Progenitor cell of endocrine pancreas (in vitro differentiated cells): ENCODE measurements at places on chromosomes 5 and 9. TPM values are rescaled to one million over a fixed set of nuclear protein-coding genes. Genes with fewer than 3 reads are reported as not detected.

- DNase-seq: no peak
- no peak overlapping the region for H3K27ac ChIP-seq
- peaks cover 15% of the 10 kb centered on the region for H3K4me1 ChIP-seq
- no peaks in the 10 kb centered on the region for H3K36me3 ChIP-seq
These were observed 510.5 kb downstream of the LRRC70 start for GRCh38 chr5:63089147-63089546.

GRCh38 chr5:132999246-132999645, 27.1 kb downstream of the ZCCHC10 start:
- H3K4me3 ChIP-seq: no peak overlapping the region
- H3K4me1 ChIP-seq: no peaks in the 10 kb centered on the region
- no peaks in the 10 kb centered on the region for H3K27me3 ChIP-seq

DNA sequence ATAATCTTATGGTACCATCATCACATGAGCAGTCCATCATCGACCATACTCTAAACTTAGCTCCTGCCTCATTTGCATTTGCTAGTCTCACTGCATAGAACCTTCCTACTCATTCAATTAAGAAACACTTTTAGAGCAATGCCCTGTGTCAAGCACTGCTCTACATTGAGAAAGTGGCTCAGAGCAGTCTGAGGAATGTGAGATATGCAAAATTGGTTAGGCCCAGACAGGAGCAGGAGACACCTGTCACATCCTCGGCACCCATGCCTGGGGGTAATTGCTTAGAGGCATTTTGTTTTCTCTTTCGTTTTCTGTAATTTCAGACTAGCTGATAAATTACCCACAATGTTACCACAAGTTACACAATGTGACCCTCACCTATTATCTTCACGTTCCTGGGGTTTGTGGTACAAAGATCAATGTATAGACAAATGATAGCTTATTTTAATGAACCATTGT, 4.9 kb upstream of the RARS1 start:
- no peak overlapping the region for H3K27ac ChIP-seq
- H3K27me3 ChIP-seq: no peaks in the 10 kb centered on the region
- H3K4me1 ChIP-seq: peaks cover 1% of the 10 kb centered on the region
- no peak for DNase-seq
- H3K36me3 ChIP-seq: no peaks in the 10 kb centered on the region

GRCh38 chr9:97293207-97293721, 14.2 kb upstream of the CCDC180 start:
- H3K4me1 ChIP-seq: no peaks in the 10 kb centered on the region
- H3K36me3 ChIP-seq: peaks cover 19% of the 10 kb centered on the region
- no peak for DNase-seq
- H3K27me3 ChIP-seq: no peaks in the 10 kb centered on the region
- no peak overlapping the region for H3K4me3 ChIP-seq

DNA sequence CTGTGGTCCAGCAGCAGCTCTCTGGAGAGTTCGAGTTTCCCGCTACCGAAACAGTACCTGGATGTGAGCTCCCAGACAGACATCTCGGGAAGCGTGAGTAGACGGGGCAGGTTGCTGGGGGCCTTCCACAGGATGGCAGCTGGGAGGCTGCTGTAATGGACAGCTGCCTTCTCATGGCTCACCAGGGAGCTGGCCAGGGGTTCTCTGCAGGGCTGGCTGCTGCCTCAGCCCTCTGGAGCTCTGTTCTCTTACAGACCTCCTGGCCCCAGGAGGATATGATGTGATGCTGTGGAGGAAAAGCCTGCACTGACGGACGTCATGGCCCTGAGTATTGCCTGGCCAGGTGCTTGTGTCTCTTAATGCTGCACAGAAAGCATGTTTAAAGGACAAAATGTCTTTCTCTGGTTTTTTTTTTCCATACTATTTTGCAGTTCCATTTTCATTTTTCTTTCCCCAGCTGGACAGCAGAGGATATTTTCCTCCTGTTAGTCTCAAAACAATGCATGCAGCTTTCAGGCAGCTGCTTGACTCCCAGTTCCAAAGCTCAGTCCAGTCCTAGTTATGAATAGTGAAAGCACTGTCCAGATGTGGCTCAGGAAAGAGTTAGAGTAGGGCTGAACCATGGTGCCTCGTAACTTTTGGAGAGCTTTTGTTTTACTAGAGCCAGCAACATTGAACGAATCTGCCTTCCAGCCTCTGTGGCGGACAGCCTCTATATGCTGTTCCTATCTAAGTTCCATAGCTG, 77.5 kb upstream of the RARS1 start:
- no peaks in the 10 kb centered on the region for H3K27me3 ChIP-seq
- H3K4me3 ChIP-seq: no peak overlapping the region
- no peaks in the 10 kb centered on the region for H3K4me1 ChIP-seq
- no peak for DNase-seq

- no peak overlapping the region for H3K27ac ChIP-seq
- peaks cover 3% of the 10 kb centered on the region for H3K4me1 ChIP-seq
- H3K4me3 ChIP-seq: no peak overlapping the region
- no peaks in the 10 kb centered on the region for H3K27me3 ChIP-seq
- DNase-seq: no peak
- H3K36me3 ChIP-seq: peaks cover 23% of the 10 kb centered on the region
These were observed 45.3 kb downstream of the CERT1 start for GRCh38 chr5:75466006-75466716.

GRCh38 chr5:137997726-137998213, 35.1 kb downstream of the FAM13B start:
- H3K4me3 ChIP-seq: no peak overlapping the region
- H3K4me1 ChIP-seq: peaks cover 10% of the 10 kb centered on the region
- DNase-seq: no peak
- no peak overlapping the region for H3K27ac ChIP-seq

- no peak overlapping the region for H3K27ac ChIP-seq
- no peaks in the 10 kb centered on the region for H3K36me3 ChIP-seq
- no peak overlapping the region for H3K4me3 ChIP-seq
- H3K4me1 ChIP-seq: peaks cover 10% of the 10 kb centered on the region
- H3K27me3 ChIP-seq: no peaks in the 10 kb centered on the region
These were observed 2.8 kb downstream of the JAKMIP2 start for GRCh38 chr5:147779694-147780093.

- no peaks in the 10 kb centered on the region for H3K4me1 ChIP-seq
- no peak for DNase-seq
- no peaks in the 10 kb centered on the region for H3K36me3 ChIP-seq
- H3K27ac ChIP-seq: no peak overlapping the region
These were observed 142.1 kb downstream of the HINT1 start for GRCh38 chr5:131022811-131023497.

DNA sequence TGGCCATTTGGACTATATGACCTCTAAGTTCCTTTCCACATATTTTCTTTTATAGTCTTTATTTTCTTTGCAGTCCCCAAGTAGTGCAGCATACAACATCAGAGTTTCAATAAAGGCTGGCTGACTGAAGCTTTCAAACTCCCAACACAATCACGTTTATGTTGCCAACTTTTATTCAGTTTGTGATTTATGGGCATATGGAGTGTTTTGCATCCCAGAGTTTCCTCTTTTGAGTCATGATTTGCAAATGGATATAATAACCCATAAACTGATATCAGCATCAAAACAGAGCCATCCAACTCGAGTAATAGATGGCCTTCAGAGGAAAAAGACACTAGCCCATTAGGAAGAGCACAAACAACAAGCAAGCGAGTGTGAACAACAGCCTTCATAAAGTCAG, 414.0 kb downstream of the ELAVL2 start:
- H3K4me1 ChIP-seq: no peaks in the 10 kb centered on the region
- no peaks in the 10 kb centered on the region for H3K27me3 ChIP-seq
- no peak overlapping the region for H3K27ac ChIP-seq
- no peak for DNase-seq
- no peaks in the 10 kb centered on the region for H3K36me3 ChIP-seq

- no peak overlapping the region for H3K4me3 ChIP-seq
- H3K4me1 ChIP-seq: peaks cover 3% of the 10 kb centered on the region
- H3K27ac ChIP-seq: no peak overlapping the region
These were observed 7.0 kb upstream of the UGT3A2 start for GRCh38 chr5:36073595-36074216.

GRCh38 chr9:8614926-8615440, 815.4 kb upstream of the DMAC1 start:
- no peak overlapping the region for H3K4me3 ChIP-seq
- no peaks in the 10 kb centered on the region for H3K4me1 ChIP-seq
- no peak overlapping the region for H3K27ac ChIP-seq
- no peak for DNase-seq
- no peaks in the 10 kb centered on the region for H3K36me3 ChIP-seq

- H3K27me3 ChIP-seq: peaks cover 36% of the 10 kb centered on the region
- H3K36me3 ChIP-seq: no peaks in the 10 kb centered on the region
- DNase-seq: no peak
- H3K4me1 ChIP-seq: no peaks in the 10 kb centered on the region
- H3K4me3 ChIP-seq: no peak overlapping the region
- H3K27ac ChIP-seq: no peak overlapping the region
These were observed 38.6 kb upstream of the KCNMB1 start for GRCh38 chr5:170427672-170428236.

- H3K36me3 ChIP-seq: no peaks in the 10 kb centered on the region
- no peak overlapping the region for H3K4me3 ChIP-seq
- H3K27me3 ChIP-seq: no peaks in the 10 kb centered on the region
- H3K27ac ChIP-seq: no peak overlapping the region
These were observed 50.4 kb downstream of the SPATA31C2 start for GRCh38 chr9:88087906-88088305.

- H3K36me3 ChIP-seq: peaks cover 1% of the 10 kb centered on the region
- H3K4me1 ChIP-seq: peaks cover 4% of the 10 kb centered on the region
- no peaks in the 10 kb centered on the region for H3K27me3 ChIP-seq
- DNase-seq: no peak
These were observed 1622.5 kb downstream of the MAT2B start for GRCh38 chr5:165127941-165128340.

GRCh38 chr5:155451106-155451505, 437.6 kb downstream of the KIF4B start:
- no peak overlapping the region for H3K27ac ChIP-seq
- no peaks in the 10 kb centered on the region for H3K36me3 ChIP-seq
- no peak overlapping the region for H3K4me3 ChIP-seq
- H3K4me1 ChIP-seq: peaks cover 3% of the 10 kb centered on the region
- no peak for DNase-seq
- H3K27me3 ChIP-seq: no peaks in the 10 kb centered on the region

GRCh38 chr5:39906146-39906545, 481.4 kb upstream of the DAB2 start:
- DNase-seq: no peak
- no peak overlapping the region for H3K4me3 ChIP-seq
- no peak overlapping the region for H3K27ac ChIP-seq
- H3K36me3 ChIP-seq: no peaks in the 10 kb centered on the region
- H3K27me3 ChIP-seq: no peaks in the 10 kb centered on the region

GRCh38 chr5:151093476-151093889, 12.6 kb upstream of the TNIP1 start:
- H3K27ac ChIP-seq: no peak overlapping the region
- no peaks in the 10 kb centered on the region for H3K36me3 ChIP-seq
- H3K4me1 ChIP-seq: peaks cover 15% of the 10 kb centered on the region
- no peak overlapping the region for H3K4me3 ChIP-seq
- DNase-seq: no peak

DNA sequence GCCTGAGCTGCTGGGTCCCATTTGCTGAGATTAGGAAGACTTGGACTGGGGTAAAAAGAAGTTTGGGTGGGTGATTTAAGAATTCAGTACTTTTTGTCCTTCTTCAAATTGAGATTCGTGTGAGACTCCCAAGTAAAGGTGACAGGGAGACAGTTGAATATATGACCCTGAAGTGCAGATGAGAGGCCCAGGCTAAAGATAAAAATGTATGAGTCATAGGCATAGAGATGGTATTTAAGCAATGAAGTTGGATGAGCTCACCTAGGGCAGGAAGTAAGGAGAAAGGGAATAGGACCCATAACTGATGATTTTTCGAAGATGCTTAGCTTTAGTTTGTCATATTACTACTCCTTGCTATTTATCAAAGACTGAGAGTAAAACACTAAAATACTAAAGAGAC, 255.9 kb upstream of the ADRA1B start:
- H3K27me3 ChIP-seq: no peaks in the 10 kb centered on the region
- no peak overlapping the region for H3K4me3 ChIP-seq
- H3K4me1 ChIP-seq: no peaks in the 10 kb centered on the region
- no peak overlapping the region for H3K27ac ChIP-seq
- H3K36me3 ChIP-seq: no peaks in the 10 kb centered on the region
- no peak for DNase-seq

GRCh38 chr9:68836788-68837187, 131.7 kb downstream of the PIP5K1B start:
- H3K4me3 ChIP-seq: no peak overlapping the region
- no peaks in the 10 kb centered on the region for H3K36me3 ChIP-seq
- DNase-seq: no peak
- no peaks in the 10 kb centered on the region for H3K4me1 ChIP-seq
- H3K27ac ChIP-seq: no peak overlapping the region

DNA sequence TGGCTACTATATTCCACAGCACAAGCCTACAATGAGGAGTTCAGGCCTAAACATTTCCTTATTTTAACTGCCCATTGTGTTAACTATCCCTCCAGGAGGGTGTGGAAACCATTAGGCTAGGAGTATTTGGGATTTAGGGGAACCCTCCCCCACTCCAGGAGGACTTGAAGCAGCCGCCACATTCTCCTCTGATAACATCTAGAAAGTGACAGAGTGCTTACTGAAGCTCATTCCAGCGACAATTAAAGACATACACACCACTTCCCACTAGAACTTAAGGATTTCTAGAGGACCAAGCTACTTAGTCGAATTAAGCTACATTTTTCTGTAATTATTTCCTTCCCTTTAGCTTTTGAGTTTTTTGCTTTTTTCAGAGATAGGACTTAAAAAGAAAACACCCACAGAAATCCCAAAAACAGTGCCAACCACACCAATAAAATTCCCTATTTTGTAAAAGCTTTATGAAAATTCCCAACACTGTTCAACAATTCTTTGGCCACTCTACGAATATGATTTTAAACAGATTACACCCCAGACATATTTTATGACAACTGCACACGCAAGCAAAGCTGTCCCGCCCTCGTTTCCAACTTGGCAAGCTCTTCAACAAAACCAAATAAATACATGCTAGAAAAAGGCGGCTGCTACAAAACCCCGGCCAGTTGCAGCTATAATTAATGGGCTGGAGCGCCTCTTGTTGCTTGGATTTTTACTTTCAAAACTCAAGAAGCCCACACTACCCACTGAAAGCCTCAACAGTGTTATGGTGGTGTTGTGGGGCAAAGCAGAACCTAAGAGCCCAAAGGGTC, 4.5 kb downstream of the ROR2 start:
- peaks cover 3% of the 10 kb centered on the region for H3K36me3 ChIP-seq
- peaks cover 31% of the 10 kb centered on the region for H3K4me1 ChIP-seq
- no peak for DNase-seq
- no peak overlapping the region for H3K27ac ChIP-seq
- peak overlapping the region; percentile 1 for H3K4me3 ChIP-seq

The SPATA31D3 gene
- total RNA-seq: not detected in 2 replicates

The EIF4EBP3 gene
- total RNA-seq: 6.1 and 6.7 TPM in 2 replicates

The EEIG1 gene
- total RNA-seq: 48.2 and 54.1 TPM in 2 replicates

The ZDHHC11B gene
- 8.6 and 8.7 TPM in 2 replicates for total RNA-seq

The C9 gene
- total RNA-seq: not detected in 2 replicates

The TOR1A gene
- 33.1 and 39.0 TPM in 2 replicates for total RNA-seq

The PHYKPL gene
- 113 and 123 TPM in 2 replicates for total RNA-seq

The MARCHF3 gene
- 10.3 and 11.6 TPM in 2 replicates for total RNA-seq

The LHFPL2 gene
- total RNA-seq: 15.0 and 18.3 TPM in 2 replicates

The RLN2 gene
- total RNA-seq: 4.0 and 4.4 TPM in 2 replicates

The INSL6 gene
- total RNA-seq: not detected in 2 replicates

The PCDHB8 gene
- 2.0 and 2.8 TPM in 2 replicates for total RNA-seq
